ENCODE measurements at places on chromosomes 5 and 9.

DNA sequence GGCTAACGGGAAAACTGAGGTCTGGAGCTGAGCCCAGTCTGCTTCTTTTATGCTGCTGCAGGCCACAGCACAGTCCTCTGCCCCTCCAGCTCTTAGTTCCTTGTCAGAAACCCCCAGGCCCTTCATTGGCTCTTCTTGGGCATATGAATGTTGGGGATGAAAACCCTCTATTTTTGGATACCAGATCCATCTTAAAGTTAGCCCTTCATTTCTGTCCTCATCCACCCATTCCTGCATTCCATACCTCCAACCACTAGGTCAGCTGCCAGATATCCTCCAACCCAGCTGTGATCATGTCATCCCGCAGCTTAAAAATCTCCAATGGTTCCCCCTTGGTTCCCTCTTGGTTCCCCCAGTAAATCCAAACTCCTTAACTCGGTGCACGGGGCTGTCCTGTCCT lies 1.8 kb upstream of the SLC25A51 start:
- no peak for DNase-seq

GRCh38 chr5:129306725-129307124 lies 153.4 kb upstream of the ADAMTS19 start:
- DNase-seq, result no peak

DNA sequence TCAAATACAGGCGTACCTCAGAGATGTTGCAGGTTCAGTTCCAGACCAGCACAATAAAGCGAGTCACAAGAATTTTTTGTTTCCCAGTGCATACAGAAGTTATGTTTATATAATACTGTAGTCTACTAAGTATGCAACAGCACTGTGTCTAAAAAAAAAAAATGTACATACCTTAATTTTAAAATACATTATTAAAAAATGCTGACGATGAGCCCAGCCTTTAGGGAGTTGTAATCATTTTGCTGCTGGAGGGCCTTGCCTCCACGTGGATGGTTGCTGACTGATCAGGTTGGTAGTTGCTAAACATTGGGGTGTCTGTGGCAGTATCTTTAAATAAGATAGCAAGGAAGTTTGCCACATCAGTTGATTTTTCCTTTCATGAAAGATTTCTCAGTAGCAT lies 48.3 kb downstream of the TTC1 start:
- DNase-seq, result no peak

GRCh38 chr9:21252721-21253547 lies 13.1 kb upstream of the IFNA14 start:
- DNase-seq, result no peak

DNA sequence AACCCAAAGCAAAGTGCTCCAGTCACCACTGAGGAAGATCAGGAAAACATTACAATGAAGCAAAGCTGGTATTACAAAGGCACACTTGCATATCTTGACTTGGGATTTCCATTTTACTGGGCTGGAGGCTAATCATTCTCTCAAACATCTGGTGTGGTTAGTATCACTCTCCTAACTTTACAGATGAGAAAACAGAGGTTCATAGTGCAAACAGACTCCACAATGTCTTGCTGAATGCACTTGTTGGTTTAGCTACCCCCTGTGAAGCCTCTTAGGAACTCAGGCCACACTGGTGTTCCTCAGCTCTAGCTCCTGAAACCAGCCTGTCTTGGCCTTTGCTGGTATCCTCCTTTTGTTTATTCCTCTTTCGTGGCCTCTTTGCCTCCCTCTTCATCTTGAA lies 29.5 kb upstream of the SMAD5 start:
- DNase-seq, result no peak

DNA sequence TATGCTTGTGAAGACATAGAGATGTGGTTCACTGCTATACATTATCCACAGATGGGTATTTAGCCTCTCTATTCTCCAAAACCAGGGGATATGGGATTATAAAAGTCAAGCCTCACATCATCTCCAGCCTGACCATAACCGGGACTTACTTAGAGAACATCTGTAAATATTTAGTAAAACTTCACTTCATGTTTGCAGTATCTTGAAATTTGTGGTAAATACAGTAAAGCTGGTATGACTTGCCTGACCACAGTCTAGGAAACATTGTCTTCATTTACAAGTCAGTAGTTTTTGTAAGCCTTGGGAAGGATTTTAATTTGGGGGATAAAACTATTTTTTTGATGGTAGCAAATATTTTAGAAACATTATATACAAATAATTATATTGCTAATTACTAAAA lies 64.2 kb downstream of the MAST4 start:
- no peak for DNase-seq

Measured in type B pancreatic cell (in vitro differentiated cells).